Ovary (tissue), 10 donors: ENCODE measurements at places on chromosomes 13 and 19. TPM values are rescaled to one million over a fixed set of nuclear protein-coding genes. Genes with fewer than 3 reads are reported as not detected.

CPAMD8 gene
- 8.2 TPM for total RNA-seq

DNA sequence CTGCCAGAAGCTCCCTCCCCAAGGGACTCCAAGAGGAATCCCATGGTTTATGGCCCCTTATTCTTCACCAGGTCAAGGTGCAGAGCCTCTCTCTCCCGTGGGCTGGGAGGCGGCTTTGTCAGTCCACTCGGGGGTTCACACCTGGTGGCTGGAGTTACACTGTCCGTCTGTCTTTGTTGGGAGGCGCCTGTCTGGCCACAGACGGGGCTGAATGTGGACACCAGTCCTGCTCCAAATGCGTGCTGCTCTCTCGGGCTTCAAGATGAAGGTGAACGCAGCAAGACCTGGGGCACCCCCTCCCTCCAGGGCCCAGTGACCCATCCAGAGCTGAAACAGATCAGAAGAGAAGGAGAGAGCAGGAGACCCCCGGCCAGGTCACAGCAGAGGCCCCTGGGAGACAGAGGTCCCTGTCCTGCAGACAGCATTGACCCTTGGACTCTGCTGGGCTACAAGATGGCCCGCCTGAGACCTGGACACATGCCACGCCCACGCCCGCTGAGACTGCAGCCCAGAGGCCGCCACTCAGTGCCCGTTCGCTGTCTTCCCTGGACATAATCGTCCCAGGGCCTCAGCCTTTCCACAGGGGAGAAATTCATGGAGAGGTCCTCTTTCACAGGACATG is 29.9 kb upstream of the TUBGCP3 start:
- H3K27me3 ChIP-seq = no peaks in the 10 kb centered on the region
- H3K4me3 ChIP-seq = no peak overlapping the region
- DNase-seq = no peak
- H3K36me3 ChIP-seq = no peaks in the 10 kb centered on the region

DNA sequence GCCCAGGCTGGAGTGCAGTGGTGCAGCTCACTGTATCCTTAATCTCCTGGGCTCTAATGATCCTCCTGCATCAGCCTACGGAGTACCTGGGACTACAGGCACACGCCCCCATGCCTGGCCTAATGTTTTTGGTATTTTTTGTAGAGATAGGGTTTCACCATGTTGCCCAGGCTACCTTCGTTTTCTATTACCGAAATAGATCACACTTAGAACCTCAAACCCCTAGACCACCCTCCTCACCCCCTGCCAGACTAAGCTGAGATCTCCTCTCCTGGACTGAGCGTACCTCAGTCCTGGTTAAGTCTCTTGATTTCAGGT is 391 bp downstream of the KLF1 start:
- peaks cover 3% of the 10 kb centered on the region for H3K4me1 ChIP-seq
- H3K27me3 ChIP-seq = no peaks in the 10 kb centered on the region
- no peaks in the 10 kb centered on the region for H3K36me3 ChIP-seq
- no peak overlapping the region for H3K4me3 ChIP-seq
- no peak for DNase-seq

DNA sequence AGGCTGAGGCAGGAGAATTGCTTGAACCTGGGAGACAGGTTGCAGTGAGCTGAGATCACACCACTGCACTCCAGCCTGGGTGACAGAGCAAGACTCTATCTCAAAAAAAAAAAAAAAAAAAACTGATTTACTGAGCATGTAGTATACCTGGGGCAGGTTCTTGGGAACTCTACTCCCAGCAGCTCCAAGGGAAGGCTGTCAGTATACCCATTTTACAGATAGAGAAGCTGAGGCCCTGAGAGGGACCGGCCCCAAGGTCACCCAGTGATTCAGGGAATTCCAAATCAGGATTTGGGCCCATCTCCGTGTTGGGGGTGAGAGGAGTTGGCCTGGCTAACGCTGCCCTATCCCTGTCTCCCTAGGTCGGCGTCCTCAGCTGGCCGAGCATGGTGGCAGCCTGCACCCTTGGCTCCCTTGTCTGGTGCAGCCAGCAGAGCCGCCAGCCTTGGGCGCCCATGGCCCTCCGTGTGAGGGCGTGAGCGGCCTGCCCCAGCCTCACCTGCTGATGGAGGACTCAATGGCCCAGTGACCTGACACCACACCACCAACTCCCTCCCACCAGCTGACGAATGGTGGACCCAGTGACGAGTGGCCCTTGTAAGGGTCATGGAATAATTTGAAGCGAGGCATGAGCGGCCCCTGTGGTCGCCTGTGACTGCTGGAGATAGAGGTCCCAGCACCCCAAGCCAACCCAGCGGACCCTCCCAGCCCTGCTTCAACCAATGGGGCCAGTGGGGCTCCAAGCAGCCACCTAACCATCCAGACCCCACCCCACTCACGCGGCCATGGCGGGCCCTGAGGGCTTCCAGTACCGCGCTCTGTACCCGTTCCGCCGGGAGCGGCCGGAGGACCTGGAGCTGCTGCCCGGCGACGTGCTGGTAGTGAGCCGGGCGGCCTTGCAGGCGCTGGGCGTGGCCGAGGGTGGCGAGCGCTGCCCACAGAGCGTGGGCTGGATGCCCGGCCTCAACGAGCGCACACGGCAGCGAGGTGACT is 2.4 kb downstream of the PIK3R2 start:
- H3K27ac ChIP-seq = peak overlapping the region; percentile 1
- no peaks in the 10 kb centered on the region for H3K36me3 ChIP-seq
- no peaks in the 10 kb centered on the region for H3K27me3 ChIP-seq
- no peak overlapping the region for H3K4me3 ChIP-seq
- H3K4me1 ChIP-seq = peaks cover 18% of the 10 kb centered on the region
- DNase-seq = no peak

- H3K27me3 ChIP-seq = no peaks in the 10 kb centered on the region
- no peaks in the 10 kb centered on the region for H3K4me1 ChIP-seq
- DNase-seq = no peak
- no peak overlapping the region for H3K4me3 ChIP-seq
Observed at GRCh38 chr19:54551950-54552912, 21.4 kb upstream of the LILRA2 start.

DNA sequence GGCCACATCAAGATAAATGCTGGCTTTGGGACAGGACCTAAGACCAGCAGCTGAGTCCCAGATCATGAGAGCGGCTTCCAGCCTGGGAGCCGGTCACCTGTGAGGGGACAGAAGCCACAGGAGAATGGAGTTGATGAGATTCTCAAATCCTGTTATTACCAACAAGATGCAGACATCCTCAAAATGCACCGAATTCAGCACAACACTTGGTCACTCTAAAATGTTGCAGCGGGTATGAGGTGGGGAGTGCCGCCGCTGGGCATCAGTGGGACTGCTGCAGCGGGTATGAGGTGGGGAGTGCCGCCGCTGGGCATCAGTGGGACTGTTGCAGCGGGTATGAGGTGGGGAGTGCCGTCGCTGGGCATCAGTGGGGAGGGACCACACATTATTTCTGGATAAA is 21.2 kb downstream of the RANBP3 start:
- no peak overlapping the region for H3K4me3 ChIP-seq
- H3K4me1 ChIP-seq = peaks cover 33% of the 10 kb centered on the region
- no peak overlapping the region for H3K27ac ChIP-seq

- no peaks in the 10 kb centered on the region for H3K36me3 ChIP-seq
- no peak overlapping the region for H3K27ac ChIP-seq
- no peak overlapping the region for H3K4me3 ChIP-seq
- no peak for DNase-seq
- no peaks in the 10 kb centered on the region for H3K27me3 ChIP-seq
- H3K4me1 ChIP-seq = no peaks in the 10 kb centered on the region
Observed at GRCh38 chr19:56383826-56384605, 9.3 kb downstream of the ZNF582 start.

- no peak overlapping the region for H3K27ac ChIP-seq
- H3K4me1 ChIP-seq = no peaks in the 10 kb centered on the region
- H3K36me3 ChIP-seq = no peaks in the 10 kb centered on the region
- DNase-seq = no peak
- no peaks in the 10 kb centered on the region for H3K27me3 ChIP-seq
- no peak overlapping the region for H3K4me3 ChIP-seq
Observed at GRCh38 chr13:70720386-70720785, 612.1 kb upstream of the KLHL1 start.

NLRP4 gene
- total RNA-seq = not detected

DNA sequence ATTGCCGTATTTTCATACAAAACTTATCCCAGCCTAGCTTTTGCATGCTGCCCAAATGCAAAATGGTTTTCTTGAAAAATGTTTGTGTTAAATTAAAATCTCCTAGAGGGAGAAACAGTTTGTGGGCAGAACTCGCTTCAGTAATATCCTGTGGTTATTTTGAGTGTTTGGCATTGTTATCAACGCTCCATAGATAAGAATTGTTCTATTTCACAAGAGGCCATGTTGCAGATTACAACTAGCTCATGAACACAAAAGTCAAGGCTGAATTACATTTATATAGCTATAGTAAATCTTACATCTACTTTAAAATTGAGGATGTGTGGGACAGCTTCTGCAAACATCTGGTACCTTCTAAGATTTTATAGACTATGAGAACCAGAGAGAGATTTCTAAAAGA is 447.9 kb downstream of the DCT start:
- no peaks in the 10 kb centered on the region for H3K4me1 ChIP-seq
- no peak overlapping the region for H3K27ac ChIP-seq
- no peak for DNase-seq
- no peaks in the 10 kb centered on the region for H3K27me3 ChIP-seq

DNA sequence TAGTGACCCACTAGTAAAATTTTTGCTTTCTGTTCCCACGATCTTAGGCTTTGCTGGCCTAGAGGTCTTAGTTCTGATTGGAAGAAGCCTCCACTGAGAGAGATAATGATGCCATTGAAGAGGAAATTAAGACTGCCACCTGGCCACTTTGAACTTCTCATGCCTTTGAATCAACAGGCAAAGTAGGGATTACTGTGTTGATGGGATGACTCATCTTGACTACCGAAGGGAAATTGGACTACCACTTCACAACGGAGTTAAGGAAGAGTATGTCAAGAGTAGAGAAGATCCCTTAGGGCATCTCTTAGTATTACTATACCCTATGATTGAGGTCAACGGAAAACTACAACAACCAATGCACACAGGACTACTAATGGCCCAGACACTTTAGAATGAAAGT is 12.7 kb upstream of the FREM2 start:
- no peaks in the 10 kb centered on the region for H3K4me1 ChIP-seq
- H3K36me3 ChIP-seq = no peaks in the 10 kb centered on the region
- H3K27me3 ChIP-seq = no peaks in the 10 kb centered on the region

TUBB4A gene
- 6.4 TPM for total RNA-seq
